NCI-H345 (cell line): ENCODE measurements at places on chromosomes 12 and 14.

DNA sequence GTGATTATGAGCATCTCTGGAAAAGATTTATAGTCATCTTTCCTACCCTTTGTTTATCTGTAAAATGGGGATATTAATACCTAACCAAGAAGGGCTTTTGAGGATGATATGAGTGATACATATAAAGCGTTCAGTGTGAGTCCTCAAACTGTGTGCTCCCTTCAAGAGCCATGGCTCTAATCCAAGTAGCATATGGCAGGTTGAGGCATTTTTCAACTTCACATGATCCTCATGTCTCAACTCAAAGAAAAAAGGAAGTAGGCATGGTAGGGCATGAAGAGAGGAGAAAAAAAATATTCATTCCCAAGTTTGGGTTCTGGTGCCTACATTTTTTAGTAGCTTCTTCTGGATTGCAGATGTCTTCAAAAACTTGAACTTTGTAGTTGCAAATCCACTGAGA lies 286.3 kb upstream of the ATP2B1 start:
- no peak for DNase-seq

- no peak for DNase-seq
Observed at GRCh38 chr14:98953551-98954348, 318.2 kb downstream of the BCL11B start.

GRCh38 chr12:128467882-128468281 lies 200.9 kb downstream of the TMEM132C start:
- no peak for DNase-seq

- no peak for DNase-seq
Observed at GRCh38 chr12:115938794-115939377, 338.6 kb downstream of the MED13L start.

DNA sequence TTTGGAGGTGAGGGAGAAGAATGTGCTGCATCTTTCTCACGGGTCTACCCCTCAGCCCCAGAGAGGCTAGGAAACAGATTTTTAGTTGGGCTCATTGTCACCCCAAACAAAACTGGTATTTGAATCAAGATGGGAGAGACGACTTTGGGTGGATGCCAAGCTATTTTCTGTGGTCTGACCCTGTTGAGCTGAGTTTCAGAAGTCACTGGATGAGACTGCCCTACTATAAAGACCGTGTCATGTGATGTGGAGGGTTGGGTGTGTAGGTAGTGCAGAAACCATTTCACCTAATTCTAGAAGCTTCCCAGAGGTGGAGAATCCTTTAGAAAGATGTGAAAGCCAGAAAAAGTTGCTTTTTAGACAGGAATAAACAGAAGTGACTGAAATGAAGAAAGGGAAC lies 60.2 kb downstream of the IFT43 start:
- no peak for DNase-seq

GRCh38 chr14:84792722-84793410 lies 737.1 kb upstream of the FLRT2 start:
- DNase-seq: no peak

DNA sequence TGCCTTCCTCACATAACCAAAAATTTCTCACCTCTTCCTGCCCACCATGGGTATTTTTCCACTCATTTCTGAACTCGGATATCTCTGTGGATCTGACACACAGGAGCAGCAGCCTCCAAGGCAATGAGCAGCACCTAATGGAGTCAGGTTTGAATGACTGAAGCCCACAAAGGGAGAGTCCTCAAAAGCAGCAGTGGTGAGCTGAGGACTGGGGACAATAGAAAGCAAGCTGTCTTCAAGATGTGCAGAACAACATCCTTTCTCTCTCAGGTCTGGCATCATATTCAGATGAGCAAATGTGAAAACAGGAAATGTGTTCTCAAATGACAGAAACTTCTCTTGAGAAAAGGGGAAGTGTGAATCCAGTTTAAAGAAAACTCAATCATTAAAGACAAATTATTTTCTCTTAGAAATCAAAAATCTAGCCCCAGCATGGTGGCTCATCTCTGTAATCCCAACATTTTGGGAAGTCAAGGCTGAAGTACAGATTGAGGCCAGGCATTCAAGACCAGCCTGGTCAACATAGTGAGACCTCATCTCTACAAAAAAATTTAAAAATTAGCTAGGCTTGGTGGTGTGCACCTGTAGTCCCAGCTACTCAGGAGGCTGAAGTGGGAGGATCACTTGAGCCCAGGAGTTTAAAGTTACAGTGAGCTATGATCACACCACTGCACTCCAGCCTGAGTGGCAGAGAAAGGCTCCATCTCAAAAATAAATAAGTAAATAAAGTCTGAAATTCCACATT lies 54.2 kb downstream of the C12orf42 start:
- DNase-seq: peak; percentile 3

DNA sequence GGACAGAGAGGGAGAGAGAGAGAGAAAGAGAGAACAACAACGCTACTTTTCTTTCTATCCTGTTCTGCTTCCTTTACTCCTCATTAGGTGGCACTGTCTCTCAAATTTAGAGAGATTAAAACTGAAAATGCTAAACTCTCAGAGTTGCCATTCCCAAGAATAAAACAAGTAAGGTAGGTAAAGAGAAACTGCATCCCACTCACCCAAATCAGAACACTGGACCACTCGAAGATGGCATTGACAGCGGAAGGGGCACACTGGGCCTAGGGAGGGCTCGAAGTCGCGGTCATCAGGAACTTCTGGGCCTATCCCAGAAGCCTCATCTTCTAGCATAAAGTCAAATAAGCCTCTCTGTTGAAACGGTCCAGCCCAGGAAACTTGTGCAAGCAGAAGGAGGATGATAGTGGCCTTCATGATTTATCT lies 4.5 kb downstream of the DCN start:
- no peak for DNase-seq

DNA sequence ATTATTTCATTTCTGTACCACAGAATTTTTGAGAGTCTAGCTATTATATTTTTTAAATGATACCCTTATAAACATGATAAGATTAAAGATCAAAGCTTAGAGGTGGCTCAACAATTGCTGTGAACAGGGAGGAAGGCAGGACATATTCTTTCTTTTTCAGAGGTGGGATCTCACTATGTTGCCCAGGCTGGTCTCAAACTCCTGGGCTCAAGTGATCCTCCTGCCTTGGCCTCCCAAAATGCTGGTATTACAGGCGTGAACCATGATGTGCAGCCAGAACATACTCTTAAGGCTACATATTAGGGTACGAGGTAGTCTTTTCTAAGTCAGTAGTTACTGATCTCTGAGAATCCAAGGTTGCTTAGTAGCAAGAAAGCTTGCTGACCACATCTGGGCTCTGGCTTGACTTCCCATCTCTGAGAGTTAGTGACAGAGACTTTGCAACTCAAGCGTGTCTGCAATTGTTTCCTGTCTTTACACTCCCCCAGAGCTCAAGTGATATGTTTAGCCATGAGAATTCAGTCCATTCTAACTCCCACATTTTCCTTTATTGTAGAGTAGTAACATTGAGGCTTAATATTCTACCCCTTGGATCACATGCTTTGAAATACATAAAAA lies 8.6 kb downstream of the RAB5B start:
- DNase-seq: no peak

GRCh38 chr12:68007466-68007865 lies 18.2 kb downstream of the IFNG-AS1 start:
- no peak for DNase-seq
